ENCODE measurements at places on chromosomes 1 and 21.

GRCh38 chr1:68225781-68226180 lies 6.5 kb downstream of the WLS start:
- DNase-seq, result no peak

- no peak for DNase-seq
These were observed 55.9 kb downstream of the CD58 start for GRCh38 chr1:116514708-116515525.

DNA sequence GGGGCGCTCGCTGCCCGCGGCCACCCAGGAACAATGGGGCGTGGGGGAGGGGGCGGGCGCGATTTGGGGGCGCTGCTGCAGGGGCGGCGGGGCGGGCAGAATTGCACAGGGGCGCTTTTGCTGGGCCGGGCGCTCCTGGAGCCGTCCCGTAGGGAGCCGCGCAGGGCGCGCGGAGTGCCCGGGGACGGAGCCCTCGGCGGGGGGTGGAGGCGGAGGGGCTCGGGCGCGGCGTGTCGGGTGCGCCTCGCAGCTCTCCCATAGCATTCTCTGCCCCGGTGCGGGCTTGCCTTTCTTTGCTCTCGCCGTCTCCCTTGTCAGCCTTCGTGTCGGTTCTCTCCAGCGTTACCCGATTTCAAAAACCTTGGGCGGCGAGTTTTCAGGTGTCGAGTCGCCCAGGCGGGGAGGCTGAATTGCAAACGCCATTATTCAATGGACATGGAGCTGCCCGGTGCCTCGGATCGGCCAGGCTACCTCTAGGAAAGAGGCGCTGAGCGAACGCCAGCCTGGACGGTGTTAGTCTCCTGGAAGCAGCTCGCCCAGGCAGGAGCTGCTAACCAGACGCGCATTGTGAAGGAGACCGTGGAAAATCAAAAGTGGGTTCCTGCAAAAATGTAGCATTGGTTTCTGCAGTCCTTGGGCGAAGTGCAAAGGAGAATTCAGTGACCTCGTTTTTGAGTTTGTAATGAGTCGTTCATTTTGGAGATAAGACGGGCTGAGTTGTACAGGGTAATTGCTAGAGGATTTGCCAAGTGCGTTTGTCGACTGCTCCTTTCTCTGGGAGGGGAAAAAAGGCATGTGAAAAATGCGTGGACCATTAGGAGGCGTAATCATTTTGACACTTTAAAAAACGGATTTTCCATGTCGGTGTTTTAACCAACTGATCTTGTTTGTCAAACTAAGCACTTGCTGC lies 626 bp downstream of the CXADR start:
- DNase-seq, result peak; percentile 26

DNA sequence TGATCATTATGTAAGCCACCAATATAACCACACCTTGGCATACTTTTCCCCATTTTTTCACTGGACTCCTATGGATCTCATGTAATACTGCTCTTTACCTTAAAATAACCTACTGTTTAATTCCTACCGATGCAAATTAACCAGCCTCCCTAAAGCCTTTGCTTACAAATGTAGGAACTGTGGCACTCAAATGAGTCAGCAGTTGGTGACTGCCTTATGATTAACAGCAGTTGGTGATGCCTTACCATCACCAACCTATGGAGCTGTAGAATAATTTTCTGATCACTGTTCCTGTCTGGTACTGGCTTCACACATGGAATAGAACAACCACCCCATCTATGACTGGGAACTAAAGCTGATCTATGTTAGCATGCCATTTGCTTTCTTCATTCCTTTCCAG lies 7.8 kb upstream of the NUDT17 start:
- DNase-seq, result no peak

- no peak for DNase-seq
These were observed 18.8 kb downstream of the LBR start for GRCh38 chr1:225409051-225409450.

DNA sequence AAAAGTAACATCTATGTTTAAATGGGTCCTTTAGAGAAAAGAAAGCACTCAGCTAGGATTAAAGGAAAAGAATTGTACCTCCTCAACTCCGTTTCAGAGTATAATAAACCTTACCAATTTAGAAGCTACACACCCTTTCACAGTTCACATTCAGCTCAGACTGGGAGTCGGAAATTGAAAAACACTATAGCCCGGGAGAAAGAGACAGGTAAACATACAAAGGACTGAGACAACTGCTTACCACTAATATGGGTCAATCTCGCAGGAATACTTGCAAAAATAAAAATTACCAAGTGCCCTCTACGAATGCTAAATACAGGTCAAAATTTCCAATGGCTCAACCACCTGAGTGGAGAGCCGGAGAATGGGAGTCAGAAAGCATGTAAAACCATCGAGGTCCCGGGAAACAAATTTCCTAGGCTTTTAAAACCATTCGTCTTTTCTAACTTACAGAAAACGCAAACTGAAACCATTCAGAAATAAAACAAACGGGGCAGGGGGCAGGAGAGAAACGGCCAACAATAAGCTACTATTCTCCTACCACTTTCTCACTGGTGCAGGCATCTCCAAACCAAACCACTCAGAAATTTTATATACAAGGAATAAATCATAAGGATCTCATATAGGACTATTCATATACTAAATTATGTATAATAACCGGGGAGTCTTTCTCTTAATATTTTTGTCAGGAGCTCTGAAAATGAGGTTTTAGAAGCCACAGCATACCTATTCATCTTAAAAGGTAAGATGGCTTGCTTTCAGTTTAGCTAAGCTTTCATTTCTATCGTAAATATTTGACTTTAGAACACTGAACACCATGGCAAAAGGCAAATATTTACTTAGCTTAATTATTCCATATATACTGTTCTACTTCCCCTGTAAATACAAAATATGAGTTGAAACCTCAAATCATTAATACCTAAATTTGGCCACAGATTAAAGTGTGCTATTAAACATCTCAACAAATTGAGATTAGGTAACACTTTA lies 136.5 kb downstream of the RERE start:
- DNase-seq, result no peak

GRCh38 chr1:203300441-203301330 lies 4.6 kb upstream of the BTG2 start:
- DNase-seq, result peak; percentile 85

GRCh38 chr1:117359561-117360289 lies 7.5 kb upstream of the MAN1A2 start:
- no peak for DNase-seq

- no peak for DNase-seq
These were observed 380.6 kb downstream of the SIPA1L2 start for GRCh38 chr1:232249339-232249738.

DNA sequence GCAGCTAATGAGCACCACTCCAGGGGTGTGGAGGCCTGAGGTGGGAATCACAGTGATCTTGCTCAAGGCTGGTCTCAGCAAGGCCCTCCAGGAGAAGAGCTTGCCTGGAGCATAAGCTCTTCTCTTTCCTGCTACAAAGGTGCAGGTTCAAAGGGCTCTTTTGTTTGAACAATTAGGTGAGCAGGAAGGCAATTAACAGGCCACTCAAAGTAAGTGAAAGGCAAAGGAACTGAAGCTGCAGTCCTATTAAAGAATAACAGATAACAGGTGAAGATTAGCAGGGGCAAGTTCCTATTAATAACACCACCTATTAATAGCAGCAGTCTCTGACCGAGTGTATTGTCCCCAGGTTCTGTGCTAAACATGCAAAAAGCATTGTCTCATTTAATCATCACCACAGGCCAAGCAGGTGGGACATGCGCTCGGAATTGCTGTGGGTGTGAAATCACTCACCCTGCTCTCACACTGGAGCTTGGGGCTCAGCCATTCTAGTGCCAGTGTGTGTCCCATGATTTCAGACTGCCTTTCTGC lies 113.8 kb downstream of the RHOU start:
- no peak for DNase-seq

DNA sequence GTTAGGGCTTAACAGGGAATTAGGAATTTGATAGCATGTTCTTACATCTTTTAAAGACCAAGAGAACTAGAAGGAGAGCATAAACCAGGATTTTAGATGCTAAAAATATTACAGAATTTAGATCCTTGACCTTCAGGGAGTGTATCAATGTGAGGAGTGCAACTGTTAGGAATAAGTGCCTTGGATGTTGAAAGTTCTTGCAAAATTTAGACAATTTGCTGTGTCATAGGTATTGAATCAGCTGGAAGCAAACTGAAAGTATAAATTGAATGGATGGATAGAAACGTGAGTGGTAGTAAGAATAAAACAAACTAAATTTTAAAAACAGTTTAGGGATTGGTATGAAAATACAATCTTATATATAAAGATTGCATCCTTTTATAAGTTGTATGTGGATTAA lies 27.7 kb downstream of the PPP1R12B start:
- DNase-seq, result peak; percentile 75

DNA sequence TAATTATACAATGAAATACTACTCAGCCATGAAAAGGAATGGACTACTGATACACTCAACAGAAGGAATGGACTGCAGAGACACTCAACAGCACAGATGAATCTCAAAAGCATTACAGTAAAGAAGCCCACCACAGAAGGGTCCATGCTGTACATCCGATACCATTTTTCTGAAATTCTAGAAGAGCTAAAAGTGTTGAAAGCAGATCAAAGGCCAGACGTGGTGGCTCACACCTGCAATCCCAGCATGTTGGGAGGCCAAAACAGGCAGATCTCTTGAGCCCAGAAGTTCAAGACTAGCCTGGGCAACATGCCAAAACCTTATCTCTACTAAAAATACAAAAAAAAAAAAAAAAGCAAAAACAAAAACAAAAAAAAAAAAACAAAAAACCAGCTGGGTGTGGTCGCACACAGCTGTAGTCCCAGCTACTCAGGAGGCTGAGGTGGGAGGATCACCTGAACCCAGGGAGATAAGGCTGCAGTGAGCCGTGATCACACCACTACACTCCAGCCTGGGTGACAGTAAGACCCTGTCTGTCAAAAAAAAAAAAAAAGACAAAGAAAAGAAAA lies 15.5 kb downstream of the PPP1R15B start:
- peak; percentile 73 for DNase-seq

Measured in erythroblast (primary cell).